ENCODE measurements at places on chromosomes 2 and 18.

- peaks cover under 1% of the 10 kb centered on the region for H3K36me3 ChIP-seq
- no peak overlapping the region for H3K4me3 ChIP-seq
- H3K27ac ChIP-seq, result no peak overlapping the region
- H3K4me1 ChIP-seq, result peaks cover 6% of the 10 kb centered on the region
Measured at GRCh38 chr2:191178806-191179514, 28.2 kb upstream of the STAT4 start.

- no peaks in the 10 kb centered on the region for H3K27me3 ChIP-seq
- no peak overlapping the region for H3K4me3 ChIP-seq
- H3K36me3 ChIP-seq, result peaks cover 9% of the 10 kb centered on the region
- H3K27ac ChIP-seq, result no peak overlapping the region
Measured at GRCh38 chr2:219615894-219616293, 11.5 kb upstream of the SLC4A3 start.

- H3K27ac ChIP-seq, result peak overlapping the region; percentile 100
- H3K4me1 ChIP-seq, result peaks cover 25% of the 10 kb centered on the region
- no peak for DNase-seq
- no peak overlapping the region for H3K4me3 ChIP-seq
- peaks cover 3% of the 10 kb centered on the region for H3K36me3 ChIP-seq
- no peaks in the 10 kb centered on the region for H3K27me3 ChIP-seq
Measured at GRCh38 chr2:231640641-231641111, 48.0 kb downstream of the TEX44 start.

- DNase-seq, result no peak
- no peaks in the 10 kb centered on the region for H3K27me3 ChIP-seq
- no peak overlapping the region for H3K4me3 ChIP-seq
- H3K36me3 ChIP-seq, result no peaks in the 10 kb centered on the region
- H3K27ac ChIP-seq, result no peak overlapping the region
Measured at GRCh38 chr2:42757981-42758740, 5.8 kb downstream of the OXER1 start.

GRCh38 chr18:45774065-45774521 is 50.1 kb downstream of the SLC14A1 start:
- no peak for DNase-seq
- H3K4me1 ChIP-seq, result no peaks in the 10 kb centered on the region
- no peak overlapping the region for H3K27ac ChIP-seq
- H3K4me3 ChIP-seq, result no peak overlapping the region

All from type B pancreatic cell (in vitro differentiated cells).